Skin of body (tissue), 3 donors: ENCODE measurements at places on chromosomes 1 and 21. TPM values are rescaled to one million over a fixed set of nuclear protein-coding genes. Genes with fewer than 3 reads are reported as not detected.

PGLYRP4 gene
- 4.3 TPM for total RNA-seq

GSTM5 gene
- 12.3 TPM for total RNA-seq

TRABD2B gene
- 1.5 TPM for total RNA-seq

OXCT2 gene
- total RNA-seq, result 2.4 TPM

OR2M3 gene
- total RNA-seq, result not detected

C8B gene
- not detected for total RNA-seq

SLC9C2 gene
- not detected for total RNA-seq

MTMR11 gene
- 8.7 TPM for total RNA-seq

PLCH2 gene
- total RNA-seq, result 15.3 TPM

MAST2 gene
- total RNA-seq, result 29.0 TPM

KHDC4 gene
- total RNA-seq, result 44.5 TPM

REN gene
- 0.30 TPM for total RNA-seq

TDRD10 gene
- 0.69 TPM for total RNA-seq

FCAMR gene
- total RNA-seq, result not detected

SGIP1 gene
- total RNA-seq, result 1.9 TPM

CTSS gene
- total RNA-seq, result 54.9 TPM

CYP4A22 gene
- total RNA-seq, result not detected

HAPLN2 gene
- total RNA-seq, result 0.20 TPM

AUNIP gene
- total RNA-seq, result 1.1 TPM

TTLL10 gene
- 0.39 TPM for total RNA-seq

OR2L2 gene
- not detected for total RNA-seq

AGTRAP gene
- 15.7 TPM for total RNA-seq

SPATA45 gene
- total RNA-seq, result 0.89 TPM

COL24A1 gene
- 5.6 TPM for total RNA-seq

SYNC gene
- total RNA-seq, result 9.3 TPM

AADACL3 gene
- total RNA-seq, result 6.1 TPM

SV2A gene
- total RNA-seq, result 1.1 TPM

ITPKB gene
- 30.1 TPM for total RNA-seq

HCN3 gene
- total RNA-seq, result 1.7 TPM

MEX3A gene
- total RNA-seq, result 6.6 TPM

IQCC gene
- 3.5 TPM for total RNA-seq

EXO1 gene
- total RNA-seq, result 5.9 TPM

S100B gene
- total RNA-seq, result 22.7 TPM
